SK-MEL-5 (cell line): ENCODE measurements at places on chromosomes 2 and 18. TPM values are rescaled to one million over a fixed set of nuclear protein-coding genes. Genes with fewer than 3 reads are reported as not detected.

The NR4A2 gene
- total RNA-seq = 4.3 and 5.2 TPM in 2 replicates

The MYCN gene
- total RNA-seq = 0.08 and 0.11 TPM in 2 replicates

The KCNS3 gene
- total RNA-seq = 33.2 and 35.0 TPM in 2 replicates

DNA sequence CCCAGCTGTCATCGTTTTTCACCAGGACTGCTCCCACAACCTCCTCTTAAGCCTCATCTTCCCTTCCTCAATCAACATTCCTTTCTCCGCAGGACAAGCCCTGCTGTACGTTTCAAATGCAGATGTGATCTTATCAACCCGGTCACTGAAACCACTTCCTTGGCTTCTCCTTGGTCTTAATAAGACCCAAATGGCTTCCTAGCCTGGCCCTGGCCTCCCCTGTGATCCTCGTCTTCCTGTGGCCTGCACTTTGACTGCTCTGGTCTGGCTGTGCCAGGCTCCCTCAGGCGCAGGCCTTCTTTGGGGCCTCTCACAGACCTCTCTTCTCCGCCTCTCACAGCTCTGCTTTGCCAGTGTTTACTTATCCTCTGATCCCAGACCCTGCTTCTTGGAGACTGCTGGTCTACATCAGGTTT is 4.7 kb upstream of the ADNP2 start:
- no peak for DNase-seq

DNA sequence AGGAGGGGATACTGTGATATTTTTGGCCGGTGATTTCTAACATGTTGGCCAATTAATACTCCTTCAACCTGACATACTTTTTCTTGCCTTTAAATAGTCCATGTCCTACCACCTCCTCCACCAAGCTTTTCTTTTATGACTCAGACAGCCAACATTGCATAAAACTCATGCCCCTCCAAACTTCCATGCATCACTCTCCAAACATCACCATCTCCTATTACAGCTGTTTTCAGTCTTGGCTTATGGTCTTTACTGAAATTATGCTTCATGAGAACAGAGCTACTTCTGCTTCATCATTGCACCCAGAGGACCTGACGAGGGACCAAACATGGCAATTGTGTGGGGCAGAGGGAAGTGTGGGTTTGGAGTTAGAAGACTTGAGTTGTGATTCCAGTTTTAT is 305.4 kb downstream of the LPIN1 start:
- no peak for DNase-seq

DNA sequence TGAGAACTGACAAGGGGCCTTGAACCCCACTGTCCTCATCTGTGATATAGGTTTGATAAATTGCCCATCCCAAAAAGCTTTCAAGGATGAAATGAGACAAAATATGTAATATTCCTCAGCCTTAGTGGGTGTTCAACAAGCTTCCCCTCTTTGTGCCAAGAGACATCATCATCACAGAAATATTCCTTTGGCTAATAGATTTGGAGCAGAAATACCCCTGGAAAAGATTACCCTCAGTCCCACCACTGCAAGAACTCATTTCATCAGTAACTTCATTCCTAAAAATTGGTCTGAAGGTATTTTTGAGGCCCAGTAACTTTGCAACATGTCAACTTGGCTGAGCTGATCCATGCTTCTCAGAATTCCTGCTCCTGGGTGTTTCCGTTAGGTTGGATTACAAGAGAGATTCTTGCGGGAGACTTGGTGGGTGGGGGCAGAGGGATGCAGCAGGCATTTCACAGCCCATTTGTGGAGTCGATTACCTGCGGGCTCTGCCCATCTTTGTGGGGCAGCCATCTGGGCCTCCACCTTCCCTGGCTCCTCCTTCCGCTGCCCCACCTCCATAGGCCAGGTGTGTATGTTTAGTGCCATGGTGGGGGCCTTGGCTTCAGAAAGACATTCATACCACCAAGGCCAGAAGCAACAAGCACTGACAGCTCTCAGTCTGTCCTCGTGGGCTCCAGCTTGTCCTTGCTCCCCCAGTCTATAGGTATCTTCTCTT is 263.9 kb downstream of the GLI2 start:
- no peak for DNase-seq

DNA sequence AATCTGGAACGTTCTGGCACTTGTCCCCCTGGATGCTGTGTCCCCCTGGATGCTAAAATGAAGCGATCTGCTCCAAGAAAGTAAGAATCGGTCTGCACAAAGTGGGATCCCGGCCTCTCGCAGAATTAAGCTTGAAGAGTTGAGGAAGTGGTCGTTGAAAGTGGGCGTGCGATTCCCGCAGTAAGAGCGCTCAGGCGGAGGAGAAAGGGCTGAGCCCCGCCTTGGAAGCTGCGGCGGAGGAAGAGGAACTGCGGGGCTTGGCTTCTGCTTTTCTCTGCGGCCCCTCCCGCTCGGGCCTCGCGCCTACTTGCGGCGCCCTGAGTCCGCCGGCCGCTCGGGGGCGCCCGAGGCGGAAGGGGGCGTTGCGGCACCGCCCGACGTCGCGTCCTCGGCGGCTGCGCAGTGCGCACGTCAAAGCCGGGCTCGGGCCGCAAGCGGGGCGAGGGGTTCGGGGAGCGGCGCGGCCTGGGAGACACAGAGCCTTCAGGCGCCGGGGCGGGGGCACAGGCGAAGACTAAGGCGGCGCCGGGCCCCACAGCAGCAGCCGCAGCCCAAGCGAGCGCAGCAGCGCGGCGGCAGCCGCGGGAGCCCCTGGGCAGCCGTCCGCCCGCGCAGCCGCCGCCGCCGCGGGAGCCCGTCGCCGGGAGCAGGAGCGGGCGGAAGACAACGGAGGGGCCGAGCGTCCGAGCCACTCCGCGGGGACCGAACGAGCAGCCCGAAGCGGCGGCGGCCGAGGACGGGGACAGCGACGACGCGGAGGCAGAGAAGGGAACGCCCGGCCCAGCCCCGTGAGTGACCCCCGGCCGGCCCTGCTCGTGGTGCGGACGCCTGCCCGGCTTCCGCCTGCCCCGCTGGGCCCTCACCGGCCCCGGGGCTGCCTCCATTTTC is at the start of gene CAB39:
Gene CAB39 (plus strand): TSS at position 400 of the 888 bp plus-strand sequence. CDS start 47,160 bp downstream, outside the sequence.
- DNase-seq = peak; percentile 82

GRCh38 chr2:34602262-34602661 is 1003.2 kb upstream of the FAM98A start:
- no peak for DNase-seq
